ENCODE measurements at places on chromosomes 4 and X.

DNA sequence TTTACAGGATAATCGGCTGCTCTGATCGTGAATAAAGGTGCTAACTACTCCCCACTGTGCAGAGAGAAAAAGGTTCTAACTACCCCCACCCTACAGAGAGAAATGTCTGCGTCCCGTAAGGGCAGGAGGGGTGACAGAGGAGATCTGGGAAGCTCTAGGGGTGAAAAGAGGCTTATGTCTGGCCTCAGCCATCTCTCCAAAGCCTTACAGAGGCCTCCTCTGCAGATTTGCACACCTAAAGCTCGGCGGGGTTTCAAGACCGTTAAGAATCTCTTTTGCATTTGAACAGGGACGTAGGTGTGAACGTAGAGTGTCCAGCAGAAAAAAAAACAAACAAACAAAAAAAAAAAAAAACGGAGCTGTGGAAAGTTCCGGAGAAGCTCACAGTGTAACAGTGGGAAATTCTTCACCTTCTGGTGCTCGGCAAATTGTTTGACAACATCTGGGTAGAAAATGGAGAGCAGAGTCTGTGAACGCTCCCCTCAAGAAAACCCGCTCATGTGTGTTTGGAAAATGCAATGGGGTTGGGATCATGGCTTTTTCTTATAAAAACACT, 161.0 kb downstream of the SHOX start:
- no peak for DNase-seq

DNA sequence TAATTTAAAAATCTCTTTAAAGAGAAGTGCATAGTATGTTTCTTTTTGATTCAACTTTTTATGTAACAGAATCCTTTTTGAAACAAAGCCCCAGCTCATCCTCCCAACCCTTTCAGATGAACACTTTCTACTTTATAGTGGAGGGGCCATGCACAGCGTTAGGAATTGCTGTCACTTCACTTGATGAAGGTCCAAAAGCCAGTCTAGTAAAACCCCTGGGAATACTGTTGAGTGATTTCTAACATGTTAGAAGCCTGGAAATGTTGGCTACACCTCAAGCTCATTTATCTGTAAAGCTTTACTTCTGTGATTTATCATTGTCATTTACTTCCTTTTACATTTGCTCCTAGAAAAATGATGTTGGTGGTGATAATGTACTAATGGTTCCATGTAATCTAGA, 1608.9 kb upstream of the TENM3 start:
- DNase-seq: no peak

DNA sequence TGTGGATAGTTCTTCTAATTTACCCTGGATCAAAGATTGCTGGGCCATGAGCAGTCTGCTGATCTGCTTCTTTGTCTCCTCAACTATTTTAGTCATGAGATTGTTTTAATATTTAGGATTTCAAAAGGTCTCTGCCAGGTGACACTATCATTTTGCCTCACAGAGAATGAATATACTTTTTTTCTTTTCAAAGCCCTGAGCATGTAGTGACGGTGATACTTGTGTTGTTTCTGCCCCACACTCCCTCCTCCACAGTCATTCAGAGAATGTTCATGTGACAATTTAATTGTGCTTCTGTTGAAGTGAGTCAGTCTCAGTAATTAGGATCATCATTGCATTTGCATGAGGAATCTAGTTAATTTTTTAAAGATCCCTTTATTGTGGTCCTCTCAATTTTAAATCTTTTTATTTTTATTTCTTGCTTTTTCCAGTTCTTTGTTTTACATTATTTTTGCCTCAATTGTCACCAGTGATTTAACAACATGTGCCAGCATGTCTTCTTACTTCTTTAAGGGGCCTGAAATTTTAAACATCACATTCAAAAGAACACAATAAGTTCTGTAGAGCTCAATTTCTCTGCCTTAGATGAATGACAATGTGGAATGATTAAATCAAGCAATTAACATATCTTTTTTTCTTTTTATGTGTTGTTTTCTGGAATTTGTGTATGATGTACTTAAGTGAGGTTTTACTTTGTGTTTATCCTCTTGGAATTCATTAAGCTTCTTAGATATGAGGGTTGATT, 12.3 kb downstream of the MMRN1 start:
- no peak for DNase-seq

GRCh38 chr4:105236916-105237311, 90.2 kb downstream of the TET2 start:
- no peak for DNase-seq

GRCh38 chrX:16643176-16643575, 6.8 kb upstream of the S100G start:
- DNase-seq: peak; percentile 40

DNA sequence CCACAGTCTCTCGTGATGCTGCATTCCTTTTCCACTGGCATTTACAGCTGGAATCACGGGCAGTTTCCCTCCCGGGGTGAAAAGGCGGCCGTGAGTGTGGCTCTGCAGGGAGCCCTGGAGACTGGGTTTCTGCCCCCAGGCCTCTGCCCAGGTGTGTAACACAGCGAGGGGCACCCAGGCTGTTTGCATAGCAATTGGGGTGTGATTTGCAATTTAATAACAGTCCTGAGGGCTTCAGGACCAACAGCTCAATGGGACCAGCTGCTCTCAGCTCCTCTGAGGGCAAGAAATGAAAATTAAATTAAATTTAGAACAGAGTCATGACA, 99.0 kb upstream of the SHOX start:
- no peak for DNase-seq

DNA sequence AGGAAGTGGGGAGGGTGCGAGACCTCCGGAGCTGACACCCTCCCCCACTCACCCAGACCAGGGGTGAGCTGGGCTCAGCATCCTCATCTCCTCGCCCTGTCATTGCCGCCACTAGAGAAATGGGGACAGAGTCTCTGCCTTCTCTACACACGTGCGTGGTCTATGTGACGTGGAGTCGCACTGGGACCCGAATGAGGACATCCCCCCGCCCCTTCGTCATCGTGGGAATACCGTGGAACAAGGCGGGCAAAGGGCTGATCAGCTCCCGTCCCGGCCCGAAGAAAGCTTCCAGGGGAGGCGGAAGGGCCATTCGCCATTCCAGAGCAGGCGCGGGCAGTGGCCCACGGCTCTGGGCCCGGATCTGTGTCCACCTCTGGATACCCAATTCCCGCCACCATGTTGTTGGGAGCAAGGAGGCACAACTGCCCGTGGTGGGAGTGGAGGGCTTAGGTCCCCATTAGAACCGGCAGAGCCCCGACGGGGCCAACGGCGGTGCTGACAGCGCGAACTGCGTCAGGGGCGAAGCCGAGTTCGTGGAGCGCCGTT, 12.0 kb downstream of the HMX1 start:
- DNase-seq: no peak

DNA sequence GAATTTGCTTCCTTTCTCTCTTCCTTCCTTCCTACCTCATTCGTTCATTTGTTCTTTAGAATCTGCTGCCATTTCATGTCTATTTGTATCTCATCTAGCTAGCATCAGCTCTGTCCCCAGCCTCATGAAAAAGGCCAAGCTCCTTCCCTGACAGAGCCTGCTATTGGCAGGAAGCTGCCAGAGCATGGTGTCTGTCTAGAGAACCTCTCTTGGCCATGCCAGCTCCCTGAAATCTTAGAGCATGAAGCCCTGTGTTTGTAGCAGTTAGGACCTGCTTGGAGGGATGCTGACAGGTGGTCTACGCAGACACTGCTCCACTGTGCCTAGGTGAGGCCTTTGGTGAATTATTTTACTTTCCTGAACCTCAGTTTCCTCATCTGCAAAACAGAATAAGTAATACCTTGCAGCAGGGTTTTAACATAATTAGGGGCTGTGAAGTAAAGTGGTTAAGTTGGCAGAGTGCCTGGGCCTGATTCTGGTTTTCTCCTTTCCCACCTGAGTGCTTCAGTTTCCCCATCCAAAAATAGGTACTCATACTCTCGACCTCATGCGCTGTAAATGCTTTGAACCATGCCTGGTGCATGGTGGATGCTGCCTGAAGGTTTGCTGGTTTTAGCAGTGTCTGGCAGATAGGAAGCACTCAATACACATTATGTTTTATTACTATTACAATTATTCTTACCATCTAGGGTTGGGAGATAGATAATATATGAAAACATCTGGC, 4.7 kb downstream of the PTTG2 start:
- DNase-seq: no peak

DNA sequence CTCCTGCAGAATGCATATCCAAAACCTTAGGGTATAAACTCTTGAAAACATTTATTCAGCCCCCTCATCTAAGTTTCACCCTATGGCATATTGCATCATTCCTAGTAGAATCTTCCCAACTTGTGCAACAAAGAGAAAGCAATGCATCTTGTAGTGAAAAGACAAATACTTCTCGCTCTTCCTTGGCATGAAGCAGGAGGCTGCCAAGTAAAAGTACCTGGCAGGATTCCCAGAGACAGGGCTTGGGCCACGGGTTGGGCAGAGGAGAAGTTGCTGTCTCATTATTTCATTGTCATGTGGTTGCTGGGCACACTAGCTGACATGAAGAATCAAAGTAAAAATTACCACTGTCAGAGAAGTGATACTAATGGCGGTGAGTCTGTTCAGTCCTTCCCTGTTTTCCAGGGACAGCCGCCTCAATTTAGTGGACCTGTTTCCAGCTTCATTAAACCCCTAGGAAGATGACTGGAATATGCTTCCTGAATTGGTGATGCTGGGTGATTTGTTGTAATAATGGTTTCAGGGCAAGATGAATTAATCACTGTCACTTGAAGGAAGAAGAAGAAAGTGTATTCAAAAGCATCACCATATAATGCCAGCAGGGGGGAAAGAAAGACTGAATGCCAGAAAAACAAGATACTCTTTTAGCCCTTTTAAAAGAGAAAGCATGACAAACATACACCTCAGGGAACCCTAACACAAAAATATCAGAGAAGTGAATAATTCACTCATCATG, 380.5 kb upstream of the IGFBP7 start:
- no peak for DNase-seq

- no peak for DNase-seq
Observed at GRCh38 chr4:139921429-139922184, 232.4 kb downstream of the MAML3 start.

DNA sequence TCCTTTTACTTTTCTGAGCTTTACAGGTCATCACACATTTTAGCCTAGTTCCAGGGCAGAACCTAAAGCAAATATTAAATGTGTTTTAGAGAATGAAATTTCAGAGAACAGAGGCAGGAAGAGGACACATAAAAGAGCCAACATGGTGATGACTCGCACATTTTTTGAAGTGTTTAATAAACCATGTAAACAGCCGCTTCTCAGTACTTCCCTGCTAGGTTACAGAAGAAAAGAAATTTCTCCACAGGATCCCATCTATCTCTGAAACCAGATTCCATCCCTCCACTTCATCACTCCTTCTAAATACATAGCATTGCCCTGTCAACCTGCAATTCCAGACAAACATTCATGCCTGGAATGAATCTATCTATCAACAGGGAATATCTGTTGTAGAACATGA, 949.5 kb upstream of the PCDH7 start:
- DNase-seq: no peak

Data from GM04504 (cell line).